ENCODE measurements at places on chromosomes 2 and 18. TPM values are rescaled to one million over a fixed set of nuclear protein-coding genes. Genes with fewer than 3 reads are reported as not detected.

The OXER1 gene
- total RNA-seq = not detected

The ERMN gene
- total RNA-seq = under 0.01 TPM

The MYO5B gene
- total RNA-seq = 0.06 TPM

The ACVR1C gene
- total RNA-seq = 0.19 TPM

The LOXHD1 gene
- total RNA-seq = not detected

The DPP4 gene
- total RNA-seq = 110 TPM

The FRZB gene
- 0.66 TPM for total RNA-seq

The SOWAHC gene
- 18.4 TPM for total RNA-seq

The RIT2 gene
- total RNA-seq = not detected
